ENCODE measurements at places on chromosomes 11 and 22.

GRCh38 chr11:19306179-19306944, 65.6 kb upstream of the E2F8 start:
- DNase-seq: no peak

DNA sequence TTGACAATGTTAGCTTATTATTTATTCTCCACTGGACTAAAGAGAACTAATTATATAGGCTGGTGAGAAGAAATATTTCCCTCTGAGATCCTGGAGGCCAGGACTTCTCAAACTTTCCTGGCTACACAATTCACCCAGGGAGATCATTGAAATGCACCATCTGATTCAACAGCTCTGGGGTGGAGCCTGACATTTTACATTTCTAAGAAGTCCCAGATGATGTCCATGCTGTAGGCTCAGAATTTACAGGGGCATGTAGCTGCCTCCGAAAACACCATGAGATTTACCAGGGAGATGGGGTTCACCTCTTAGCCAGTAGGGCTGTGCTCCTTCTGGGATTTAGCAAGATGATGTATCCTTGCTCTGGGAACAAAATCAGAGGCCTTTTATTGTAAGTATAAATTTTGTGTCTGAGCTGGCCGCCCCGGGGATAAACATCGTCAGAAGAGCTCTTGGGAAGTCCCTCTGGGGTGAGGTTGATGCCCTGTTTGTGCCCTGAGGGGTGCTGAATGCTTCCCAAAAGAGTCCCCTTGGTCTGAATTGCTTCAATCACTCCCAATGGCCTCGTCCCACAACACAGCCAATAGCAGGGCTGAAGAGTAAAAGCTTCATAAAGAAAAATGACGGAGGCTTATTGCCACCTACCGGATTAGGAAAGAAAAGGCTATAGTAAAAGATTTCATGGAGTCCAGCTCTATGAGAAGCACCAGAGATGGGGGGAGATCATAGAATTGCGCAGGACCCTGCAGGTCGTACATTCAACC, 33.4 kb upstream of the API5 start:
- peak; percentile 32 for DNase-seq

GRCh38 chr11:35796562-35796961, 134.0 kb downstream of the TRIM44 start:
- peak; percentile 60 for DNase-seq

DNA sequence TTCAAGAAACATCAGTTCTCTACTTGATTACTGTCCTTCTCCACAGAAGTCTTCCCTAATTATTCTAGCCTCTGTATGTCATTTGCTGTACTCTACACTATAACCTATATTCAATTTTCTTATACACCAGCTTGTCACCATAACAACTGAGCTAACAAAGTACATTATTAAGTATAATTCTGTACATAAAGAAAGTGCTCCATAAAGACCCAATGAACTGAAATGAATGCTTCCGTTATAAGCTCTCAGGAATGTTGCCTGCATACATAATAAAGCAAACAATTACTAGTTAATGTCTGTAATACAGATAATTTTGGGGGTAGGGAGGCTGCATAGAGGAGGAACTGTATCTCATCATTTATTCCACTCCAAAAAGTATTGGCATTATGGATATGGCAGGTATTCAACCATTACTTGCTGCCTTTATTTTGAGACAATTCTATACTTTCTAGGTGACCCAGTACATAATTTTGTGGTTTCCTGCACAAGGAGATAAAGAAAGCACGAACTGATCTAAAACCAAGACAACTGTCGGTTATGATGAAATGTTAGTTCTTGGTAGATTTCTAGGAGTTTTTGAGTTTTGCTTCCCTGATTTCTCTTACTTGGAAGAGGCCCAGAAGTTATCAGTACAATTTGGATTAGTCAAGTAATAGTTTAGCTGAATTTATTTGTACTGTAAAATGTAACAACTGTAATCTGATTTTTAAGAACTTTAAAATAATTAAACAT, 202.5 kb downstream of the SBF2 start:
- DNase-seq: no peak

- no peak for DNase-seq
Observed at GRCh38 chr11:119727523-119728151, 1.4 kb downstream of the NECTIN1 start.

DNA sequence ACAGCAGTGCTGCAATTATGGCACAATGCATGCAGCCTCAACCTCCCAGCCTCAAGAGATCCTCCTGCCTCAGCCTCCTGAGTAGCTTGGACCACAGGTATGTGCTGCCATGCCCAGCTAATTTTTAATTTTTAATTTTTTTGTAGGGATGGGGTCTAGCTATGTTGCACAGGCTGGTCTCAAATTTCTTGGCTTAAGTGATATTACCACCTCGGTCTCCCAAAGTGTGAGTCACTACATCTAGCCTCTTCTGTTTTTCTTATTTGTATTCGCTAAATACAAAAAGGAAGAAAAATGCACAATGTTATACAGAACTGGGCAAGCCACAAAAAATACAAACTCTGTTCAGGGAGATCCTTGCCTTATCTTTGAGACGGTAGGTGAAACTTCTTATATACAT, 62.1 kb downstream of the DDI1 start:
- DNase-seq: no peak

DNA sequence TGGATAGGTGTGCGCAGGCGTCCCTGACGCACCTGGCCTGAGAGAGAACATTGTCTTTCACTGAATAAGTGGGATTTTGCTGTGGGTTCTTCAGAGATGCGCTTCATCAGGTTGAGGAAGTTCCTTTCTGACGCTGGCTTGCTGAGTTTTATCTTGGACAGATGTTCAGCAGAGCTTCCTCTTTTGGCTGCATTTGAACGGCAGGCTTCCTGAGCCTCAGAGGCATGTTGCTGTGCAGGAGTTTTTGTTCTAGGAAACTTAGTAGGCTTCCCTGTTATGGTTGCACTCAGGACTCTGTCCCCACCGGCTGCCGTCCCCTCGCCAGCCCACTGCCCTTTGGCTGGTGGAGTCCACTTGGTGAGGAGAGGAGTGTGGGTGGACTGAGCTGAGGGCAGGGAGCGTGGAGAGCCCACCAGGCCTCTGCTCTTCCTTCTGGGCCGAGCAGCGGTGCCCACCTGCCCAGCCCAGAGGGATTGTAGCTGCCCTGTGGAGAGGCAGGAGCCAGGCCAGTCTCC, 17.2 kb downstream of the FRMD8 start:
- no peak for DNase-seq

DNA sequence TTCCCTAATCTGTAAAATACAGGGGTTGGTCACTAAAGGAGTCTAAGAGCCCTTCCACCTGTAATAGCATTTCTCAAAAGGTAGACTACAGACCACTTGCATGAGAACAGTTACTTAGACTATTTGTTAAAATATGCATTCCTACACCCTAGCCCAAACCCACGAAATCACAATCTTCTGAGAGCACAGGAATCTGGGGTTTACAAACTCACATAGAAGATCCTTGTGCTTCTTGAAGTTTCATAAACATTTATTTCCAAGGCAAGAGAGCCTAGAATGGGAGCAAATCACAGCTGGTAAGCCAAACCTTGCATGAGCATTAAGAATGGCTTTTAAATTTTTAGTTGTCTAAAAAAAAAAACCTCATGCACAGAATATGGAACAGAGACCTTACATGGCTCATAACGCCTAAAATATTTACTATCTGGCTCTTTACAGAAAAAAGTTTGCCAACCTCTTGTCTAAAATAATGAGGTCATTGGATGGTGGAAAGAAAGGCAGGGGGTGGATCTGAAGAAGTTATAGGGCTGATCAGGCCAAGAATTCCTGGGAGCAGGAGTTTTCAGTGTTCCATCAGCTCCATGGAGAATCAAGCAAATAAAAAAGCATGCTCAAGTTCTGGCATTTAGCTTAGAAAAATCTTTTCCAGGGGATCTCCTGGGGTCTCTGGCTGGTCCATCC, 133.4 kb downstream of the CCDC34 start:
- no peak for DNase-seq

GRCh38 chr11:102416976-102417375, 35.6 kb downstream of the TMEM123 start:
- DNase-seq: no peak

GRCh38 chr22:37161443-37161842, 11.7 kb upstream of the IL2RB start:
- no peak for DNase-seq

DNA sequence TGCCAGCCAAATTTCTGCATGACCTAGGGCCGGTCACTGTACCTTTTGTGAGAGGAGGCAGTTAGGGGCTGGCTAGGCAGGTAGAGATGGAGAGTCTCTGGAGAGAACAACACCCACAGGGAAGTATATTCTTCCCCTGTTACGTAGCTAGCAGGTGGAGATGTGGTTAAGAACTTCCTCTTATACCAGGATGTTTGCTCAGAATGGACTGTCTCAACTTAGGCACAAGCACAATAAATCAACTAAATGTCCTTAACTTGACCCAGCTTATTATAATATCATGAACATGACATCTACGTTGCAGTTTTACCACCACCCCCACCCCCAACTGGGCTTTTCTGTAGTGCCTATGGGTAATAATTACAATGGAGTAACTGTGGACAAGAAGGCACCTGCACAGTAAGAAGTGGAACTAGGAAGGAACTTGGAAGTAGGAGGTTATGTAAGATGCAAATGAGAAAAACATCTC, 60.7 kb upstream of the MPEG1 start:
- no peak for DNase-seq

GRCh38 chr22:25067851-25068421, 115.4 kb downstream of the KIAA1671 start:
- DNase-seq: no peak

GRCh38 chr11:3101921-3102640, 44.9 kb upstream of the CARS1 start:
- no peak for DNase-seq

DNA sequence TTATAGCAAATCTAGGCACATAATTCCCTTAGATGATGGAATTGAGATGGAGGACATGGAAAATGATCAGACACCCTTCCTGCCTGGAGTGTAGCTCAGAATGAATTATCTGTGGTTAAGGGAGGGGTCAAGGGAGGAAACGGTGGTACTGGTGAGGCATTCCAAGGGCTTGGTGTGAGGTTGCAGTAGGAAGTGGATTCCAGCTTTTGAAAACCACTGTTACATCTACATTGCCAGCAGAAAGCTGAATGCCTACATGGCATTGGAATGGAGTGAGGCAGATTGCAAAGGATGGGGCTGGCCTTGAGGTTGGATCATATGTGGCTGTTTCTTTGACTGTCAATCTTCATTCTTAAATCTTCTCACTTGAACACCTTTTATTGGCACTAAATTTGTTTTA, 684.4 kb downstream of the NTM start:
- peak; percentile 83 for DNase-seq

- no peak for DNase-seq
Observed at GRCh38 chr11:101552888-101553287, 30.9 kb downstream of the TRPC6 start.

Measured in HCEC 1CT (cell line).